ENCODE measurements at places on chromosomes 11 and 22.

DNA sequence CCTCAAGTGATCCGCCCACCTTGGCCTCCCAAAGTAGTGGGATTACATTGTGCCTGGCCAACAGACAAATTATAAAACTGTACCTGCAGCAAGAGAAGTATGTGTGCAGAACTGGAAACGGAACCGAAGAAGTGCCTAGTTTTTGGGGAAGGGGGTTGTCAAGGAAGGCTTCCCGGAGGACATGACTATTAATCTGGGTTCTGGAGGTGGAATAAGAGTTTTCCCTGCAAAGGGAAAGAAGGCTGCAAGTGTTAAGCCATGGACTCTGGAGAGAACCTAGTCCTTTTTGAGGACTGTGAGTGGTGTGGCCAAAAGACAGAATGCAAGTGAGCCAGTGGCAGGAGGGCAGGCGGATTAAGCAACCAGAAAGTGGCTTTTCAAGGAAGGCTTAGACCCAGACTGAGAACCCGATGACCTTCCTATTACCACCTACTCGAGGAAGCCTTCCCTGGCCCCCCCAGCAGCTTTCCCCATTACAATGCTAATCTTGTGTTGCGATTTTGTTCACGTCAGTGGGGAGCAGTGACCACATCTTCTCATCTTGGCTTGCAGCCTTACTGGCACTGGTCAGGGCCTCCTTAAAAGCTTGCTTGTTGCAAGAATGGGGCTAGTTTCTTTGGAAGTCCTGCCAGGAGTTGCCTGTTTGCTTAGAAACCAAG lies 5.7 kb upstream of the SEPTIN3 start:
- DNase-seq: no peak

DNA sequence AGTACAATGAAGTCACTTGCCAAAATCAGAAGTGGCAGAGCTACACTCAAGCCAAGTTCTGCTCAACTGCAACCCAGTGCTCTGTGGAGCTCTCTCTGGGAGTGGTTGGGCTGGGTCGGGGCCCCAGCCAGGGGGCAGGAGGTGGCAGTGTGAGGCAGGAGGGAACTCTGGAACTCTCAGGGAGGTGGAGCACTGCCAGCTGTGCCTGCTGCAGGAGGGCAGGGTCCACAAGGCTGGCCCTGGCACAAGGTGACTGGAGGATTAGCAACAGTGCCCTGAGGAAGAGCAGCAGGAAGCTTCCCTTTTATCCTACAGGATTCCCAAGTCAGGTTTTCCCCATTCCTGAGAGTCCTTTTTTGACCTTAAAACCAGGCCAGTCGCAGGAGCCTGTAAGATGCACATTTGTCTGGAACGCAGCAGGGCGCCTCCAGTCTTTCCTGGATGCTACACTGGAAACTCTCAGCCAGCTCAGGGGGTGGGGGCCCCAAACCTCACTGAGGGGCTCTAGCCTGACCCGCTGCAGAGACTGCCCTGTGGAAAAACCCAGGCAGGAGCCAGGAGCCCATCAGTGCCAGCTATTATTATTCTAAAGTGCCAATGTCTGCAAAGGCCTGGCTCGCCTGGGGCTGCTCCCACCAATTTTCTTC lies 31.8 kb downstream of the DKK3 start:
- DNase-seq: no peak

- DNase-seq: no peak
Observed at GRCh38 chr22:27518531-27519340, 282.8 kb downstream of the MN1 start.

GRCh38 chr11:70270877-70271648 lies 573 bp downstream of the PPFIA1 start:
- DNase-seq: peak; percentile 79

- DNase-seq: no peak
Observed at GRCh38 chr11:22800482-22800881, 29.1 kb downstream of the SVIP start.

Data from B cell (primary cell).